RWPE1 (cell line): ENCODE measurements at places on chromosomes 2 and 18.

DNA sequence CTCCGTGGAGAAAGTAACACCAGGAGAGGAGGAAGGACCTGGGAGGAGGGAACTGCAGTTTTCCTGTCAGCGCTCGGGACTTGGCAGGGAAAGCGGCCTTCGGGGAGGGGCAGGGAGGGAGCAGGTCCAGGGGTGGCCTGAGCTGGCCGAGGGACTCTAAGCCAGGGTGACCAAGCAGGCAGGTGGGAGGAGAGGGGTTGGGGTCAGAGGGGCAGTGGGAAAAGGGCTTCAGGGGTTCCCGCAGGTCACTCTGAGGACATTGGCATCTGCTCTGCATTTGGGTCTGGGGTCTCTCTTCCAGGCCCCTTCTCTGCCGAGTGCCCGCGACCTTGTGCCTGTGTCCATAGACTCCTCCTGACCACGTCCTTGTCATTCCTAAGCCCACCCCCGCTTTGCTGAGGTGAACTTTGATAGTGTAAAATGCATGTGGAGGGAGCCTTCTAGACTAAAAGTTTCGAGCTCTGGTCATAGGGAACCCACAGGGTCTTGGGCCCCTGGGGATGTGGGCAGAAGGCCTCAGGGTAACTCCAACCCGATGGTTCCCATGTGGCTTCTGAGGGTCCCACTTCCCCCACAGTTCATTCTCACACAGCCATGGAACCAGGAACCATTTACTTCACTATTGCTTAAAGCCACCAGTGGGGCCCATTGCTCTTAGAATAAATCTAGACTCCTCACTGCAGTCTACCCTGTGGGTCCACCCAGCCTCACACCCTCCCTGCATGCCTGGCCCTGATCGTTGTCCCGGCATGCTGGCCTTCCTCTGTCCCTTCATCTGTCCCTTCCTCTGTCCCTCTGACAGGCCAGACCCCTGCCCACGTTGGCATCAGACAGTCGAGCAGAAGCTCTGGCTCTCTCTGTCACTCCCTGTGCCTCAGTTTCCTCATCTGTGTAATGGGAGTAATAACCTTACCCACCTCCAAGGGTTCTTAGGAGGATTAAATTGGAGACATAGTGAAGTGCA is 229.2 kb downstream of the SEPTIN10 start:
- DNase-seq, result no peak

GRCh38 chr2:163859951-163860350 is 124.1 kb upstream of the FIGN start:
- no peak for DNase-seq

DNA sequence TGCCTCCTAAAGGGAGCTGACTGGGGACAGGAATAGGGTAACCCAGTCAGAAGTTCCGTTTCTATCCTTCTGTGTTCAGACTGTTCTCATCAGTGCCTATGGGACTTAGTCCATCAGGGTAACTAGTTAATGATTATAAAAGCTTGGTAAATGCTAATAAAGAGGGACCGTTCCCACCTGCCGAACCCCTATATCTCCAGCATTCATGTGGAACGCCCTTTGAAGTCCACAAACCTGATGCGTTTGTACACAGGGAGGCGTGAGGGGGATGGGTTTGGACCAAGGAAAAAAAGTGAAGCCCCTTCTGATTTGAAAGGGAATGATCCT is 112.9 kb downstream of the CDK15 start:
- DNase-seq, result no peak

DNA sequence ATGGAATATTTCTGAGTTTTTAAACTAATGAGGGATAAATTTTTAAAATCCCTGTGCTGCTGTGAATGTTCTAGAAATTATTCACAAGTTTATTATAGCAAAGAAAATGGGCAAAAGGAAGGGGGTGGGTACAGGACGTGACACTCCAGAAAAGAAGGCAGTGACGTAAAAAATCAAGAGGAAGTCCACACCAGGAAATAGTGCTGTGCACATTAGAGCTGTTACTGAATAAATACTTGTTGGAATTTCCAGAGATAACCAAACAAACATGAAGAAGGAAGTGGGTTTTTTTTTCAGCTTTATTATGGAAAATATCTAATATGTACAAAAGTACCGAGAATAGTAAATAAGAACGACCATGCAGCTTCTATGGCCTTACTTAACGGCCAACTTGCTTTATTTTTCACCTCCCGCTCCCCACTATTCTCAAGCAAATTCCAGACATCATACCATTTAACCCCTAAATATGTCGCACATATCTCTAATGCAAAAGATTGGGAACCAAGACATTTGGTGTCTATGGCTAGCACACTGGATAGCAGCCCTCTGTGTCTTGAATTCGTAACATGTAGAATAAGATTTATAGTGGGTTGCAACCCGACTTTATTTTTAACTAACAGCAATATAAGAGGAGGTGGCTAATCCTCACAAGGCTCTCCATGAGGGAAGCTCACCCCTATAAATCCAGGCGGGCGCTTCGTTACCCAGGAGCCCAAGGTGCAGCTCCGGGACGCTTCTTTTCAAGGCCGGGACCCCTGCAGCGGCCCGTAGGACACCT is 580 bp upstream of the NDUFV2 start:
- peak; percentile 38 for DNase-seq

DNA sequence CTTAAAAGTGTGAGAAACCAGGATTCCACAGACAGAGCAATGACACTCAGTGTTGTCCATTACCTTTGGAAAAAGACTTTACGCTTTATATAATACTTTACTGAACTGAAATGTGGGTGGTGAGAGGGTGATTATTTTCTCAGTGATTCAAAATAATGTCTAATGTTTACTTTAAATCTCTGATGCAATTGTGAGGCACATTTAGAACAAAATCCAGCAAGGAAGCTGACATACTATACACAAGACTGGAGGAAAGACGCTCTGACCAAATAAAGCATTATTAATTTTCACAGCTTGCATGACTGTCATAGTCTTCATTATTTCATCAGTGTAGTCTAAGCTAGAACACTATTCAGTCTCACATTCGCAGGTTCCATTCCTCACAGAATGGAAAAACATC is 34.1 kb upstream of the STAT1 start:
- DNase-seq, result no peak

DNA sequence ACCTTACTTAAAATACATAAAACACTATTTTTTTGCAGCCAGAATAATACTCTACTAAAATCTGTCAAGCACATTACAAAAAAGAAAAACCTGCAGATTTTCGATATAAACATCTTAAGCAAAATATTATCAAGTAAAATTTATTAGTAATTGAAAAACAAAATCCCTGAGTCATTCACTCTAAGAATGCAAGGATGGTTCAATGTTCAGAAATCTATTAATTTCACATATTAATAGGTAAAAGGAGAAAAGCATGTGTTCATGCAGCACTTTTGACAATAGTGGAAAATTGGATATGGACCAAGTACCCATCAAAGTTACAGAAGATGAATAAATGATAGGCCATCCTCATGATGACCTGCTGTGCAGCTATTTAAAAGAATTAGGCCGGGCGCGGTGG is 66.2 kb upstream of the OTOS start:
- DNase-seq, result no peak

DNA sequence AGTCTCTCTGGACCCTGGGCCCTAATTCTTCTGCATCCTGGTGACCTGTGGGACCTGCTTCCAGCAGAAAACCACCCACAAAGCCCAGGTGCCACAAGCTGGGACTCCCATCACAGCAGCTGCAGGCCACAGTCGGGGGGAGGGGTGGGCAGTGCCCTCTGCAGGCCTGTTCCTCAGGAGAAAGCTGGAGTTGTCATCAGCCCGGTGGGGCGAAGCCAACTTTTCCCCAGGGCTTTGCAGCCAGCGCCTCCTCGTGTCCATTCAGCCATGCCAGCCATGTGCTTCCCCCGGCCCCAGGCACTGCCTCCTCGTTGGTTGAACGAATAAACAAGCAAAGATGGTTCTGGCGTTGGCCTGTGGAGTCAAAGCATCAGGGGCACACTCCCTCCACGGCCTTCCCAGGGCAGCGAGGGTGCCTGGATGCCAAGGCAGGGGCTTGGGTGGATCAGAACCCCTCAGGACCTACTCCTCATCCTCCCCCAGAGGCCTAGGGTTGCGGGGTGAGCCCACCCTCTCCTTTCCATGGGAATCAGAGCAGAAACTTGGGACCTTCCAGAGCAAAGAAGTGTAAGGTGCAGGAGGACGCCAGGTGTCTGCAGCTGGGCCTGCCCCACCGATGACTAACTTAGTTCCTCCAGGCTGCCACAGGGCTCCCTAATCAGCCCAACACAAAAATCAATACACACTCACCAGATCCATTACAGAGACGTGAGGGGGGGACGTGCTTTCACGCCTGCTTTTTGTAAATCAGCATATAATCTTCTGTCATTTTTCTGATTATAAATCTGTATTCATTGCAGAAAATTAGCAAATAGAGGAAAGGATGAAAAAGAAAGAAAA is 75.7 kb upstream of the RAB6C start:
- DNase-seq, result no peak

- DNase-seq, result no peak
These were observed 24.3 kb downstream of the UPP2 start for GRCh38 chr2:158125756-158126498.

DNA sequence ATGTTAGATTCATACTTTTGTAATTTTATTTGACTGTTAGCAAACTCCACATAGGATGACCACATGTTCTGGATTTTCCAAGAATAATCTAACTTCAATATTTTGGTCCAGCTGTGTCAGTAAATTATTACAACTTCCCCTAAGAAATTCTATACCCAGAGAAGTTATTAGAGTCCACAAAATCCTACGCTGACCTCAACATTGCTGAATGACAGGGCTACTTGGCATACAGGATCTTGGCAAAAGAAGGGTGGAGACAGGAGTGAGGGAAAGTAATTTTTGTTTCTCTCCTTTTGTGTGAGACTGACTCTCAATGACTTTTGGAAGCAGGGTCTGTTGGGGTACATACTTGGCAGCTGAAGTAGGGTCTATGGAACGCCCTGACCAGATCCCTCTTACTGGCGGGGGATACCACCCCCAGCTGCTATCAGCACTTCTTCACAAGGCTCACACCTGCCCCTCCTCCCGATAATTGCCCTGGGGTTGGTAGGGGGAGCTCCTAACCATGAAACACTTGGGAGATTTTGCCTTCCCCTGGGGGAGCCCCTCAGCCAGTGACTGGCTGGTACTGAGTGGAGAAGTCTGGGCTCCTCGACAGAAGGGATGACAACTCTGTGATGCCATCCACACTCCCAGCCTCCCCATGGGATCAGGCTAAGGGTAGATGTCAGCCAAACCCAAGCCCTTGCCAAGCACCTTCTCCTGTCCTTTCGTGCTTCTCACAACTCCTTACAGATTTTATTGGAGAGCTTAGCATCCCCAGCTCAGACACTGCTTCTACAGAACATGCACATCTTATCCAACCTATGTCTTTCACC is 110.6 kb upstream of the FHL2 start:
- DNase-seq, result no peak

GRCh38 chr2:31329081-31329625 is 85.4 kb downstream of the XDH start:
- no peak for DNase-seq

- DNase-seq, result peak; percentile 71
These were observed 70.1 kb upstream of the STPG4 start for GRCh38 chr2:47225061-47225783.

DNA sequence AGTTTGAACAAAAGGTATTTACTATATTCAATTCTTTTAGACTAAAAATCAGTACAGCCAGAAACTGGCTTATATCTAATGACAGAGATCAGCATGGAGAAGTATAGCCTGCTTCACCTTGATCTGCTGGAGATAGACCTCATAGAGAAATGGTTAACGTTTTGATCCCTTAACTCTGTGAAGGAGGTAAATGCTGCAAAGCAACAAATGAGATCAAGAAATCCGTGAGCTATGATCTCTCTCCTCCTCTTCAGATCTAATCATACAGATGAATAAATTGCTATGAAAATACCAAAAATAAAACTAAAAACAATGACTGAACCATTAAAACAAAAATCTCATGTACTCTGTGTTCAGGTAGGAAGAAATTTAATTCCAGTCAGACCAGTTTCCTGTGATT is 42.8 kb downstream of the KLHL14 start:
- no peak for DNase-seq

DNA sequence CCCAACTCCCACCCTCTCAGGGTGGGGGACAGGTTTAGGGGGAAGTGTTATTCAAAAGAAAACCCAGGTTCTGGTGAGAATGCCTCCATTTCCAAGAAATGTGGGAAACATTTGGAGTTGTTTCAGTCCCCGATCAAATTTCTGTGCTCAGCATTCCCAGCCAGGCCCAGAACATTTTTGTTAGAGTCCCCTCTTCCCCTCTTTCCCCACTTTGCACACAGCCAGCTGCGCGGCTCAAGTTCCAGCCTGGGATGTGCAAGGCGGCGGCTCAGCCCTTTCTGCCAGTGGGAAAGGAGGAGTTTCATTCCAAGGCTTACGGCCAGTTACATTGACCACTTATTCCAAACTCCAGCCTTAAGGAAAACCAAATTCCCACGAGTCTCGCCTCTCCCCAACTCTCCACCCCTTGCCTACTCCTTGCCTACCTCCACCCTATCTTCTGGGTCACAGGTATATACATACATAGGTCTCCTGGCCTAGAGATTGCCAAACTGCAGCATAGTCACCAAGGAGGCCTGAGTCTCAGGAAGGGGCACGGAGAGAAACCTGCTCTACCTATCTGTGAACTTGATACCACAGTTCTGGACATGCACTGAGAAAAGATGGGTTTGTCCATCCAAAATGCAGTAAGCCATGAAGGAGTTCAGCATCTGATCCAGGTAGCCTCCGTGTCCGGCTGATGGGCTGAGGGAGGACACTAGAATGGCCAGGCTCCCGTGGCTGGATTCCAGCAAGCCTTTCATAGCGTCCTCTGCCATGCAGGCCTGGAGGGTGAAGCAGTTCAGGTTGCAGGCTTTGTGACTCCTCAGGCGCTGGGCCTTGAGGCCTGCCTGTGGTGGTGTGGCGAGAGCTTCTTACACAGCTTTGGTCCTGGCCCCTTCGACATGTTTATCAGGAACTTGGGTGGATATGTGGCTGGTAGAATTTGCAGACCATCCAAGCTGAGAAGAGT is 154.5 kb downstream of the ZFP36L2 start:
- DNase-seq, result no peak

GRCh38 chr2:122639711-122640110 is 884.3 kb downstream of the TSN start:
- no peak for DNase-seq

DNA sequence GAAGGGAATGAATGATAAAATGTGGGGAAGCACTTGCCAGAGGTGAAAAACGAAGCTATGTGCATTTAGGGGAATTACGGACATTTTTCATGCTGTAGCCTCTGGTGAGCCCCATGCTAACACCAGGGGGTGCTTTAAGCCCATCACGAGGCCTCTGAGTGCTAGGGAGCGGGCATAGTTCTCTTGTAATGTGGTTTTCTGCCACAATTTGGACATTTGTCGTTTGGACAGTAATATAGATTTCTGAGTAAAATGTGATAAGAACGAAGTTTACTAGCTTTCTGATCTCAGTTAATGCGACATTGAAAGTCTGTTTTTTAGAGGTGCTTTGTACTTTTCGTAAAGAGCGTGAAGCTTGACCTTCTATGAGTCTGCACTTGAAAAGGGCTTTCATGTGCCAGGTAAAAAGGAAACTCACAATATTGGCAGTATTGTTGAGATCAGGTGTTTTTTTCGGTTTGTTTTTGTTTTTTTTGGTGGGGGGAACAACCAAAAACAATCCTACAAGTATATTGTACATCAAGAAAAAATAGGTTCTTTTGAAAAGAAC is 50.6 kb downstream of the TRAF3IP1 start:
- peak; percentile 75 for DNase-seq
